NCI-H446 treated with DMSO at 0.1 percent for 48 hours (cell line): ENCODE measurements at places on chromosomes 1 and 21.

DNA sequence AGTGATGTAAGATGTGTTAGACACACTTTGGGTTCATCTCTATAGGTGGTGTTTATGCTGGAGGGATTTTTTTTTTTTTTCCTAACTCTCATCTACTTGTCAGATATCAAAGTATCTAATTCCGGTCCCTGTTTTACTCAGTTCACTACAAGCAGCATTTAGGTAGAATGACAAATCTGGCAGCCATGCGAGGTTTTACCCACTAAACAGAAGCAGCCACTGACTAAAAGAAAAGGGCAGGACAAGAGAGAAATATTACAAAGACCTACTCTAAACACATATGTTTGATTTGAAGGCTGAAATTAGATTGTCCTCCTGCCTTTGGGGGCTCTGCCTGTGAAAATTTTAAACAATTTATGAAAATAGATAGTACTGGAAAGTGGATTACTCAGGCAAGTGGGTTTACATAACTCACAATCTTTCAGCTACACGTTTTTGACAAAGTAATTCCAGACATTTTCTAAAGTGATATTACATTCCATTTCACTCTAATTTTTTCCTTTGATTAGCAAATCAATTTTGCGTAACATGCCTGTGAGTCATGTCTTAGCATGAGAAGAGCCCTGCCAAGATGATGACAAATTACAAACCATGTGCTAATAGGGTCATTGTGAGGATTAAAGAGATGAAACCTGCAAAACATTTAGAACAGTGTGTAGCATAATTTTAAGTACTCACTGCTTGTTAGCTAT lies 172.6 kb downstream of the PLA2G4A start:
- DNase-seq, result peak; percentile 27

GRCh38 chr21:10273196-10273595 lies 248.2 kb upstream of the TPTE start:
- no peak for DNase-seq

GRCh38 chr21:31780944-31781343 lies 49.0 kb upstream of the SCAF4 start:
- no peak for DNase-seq

GRCh38 chr1:63772876-63773275 lies 941 bp upstream of the ROR1 start:
- no peak for DNase-seq

DNA sequence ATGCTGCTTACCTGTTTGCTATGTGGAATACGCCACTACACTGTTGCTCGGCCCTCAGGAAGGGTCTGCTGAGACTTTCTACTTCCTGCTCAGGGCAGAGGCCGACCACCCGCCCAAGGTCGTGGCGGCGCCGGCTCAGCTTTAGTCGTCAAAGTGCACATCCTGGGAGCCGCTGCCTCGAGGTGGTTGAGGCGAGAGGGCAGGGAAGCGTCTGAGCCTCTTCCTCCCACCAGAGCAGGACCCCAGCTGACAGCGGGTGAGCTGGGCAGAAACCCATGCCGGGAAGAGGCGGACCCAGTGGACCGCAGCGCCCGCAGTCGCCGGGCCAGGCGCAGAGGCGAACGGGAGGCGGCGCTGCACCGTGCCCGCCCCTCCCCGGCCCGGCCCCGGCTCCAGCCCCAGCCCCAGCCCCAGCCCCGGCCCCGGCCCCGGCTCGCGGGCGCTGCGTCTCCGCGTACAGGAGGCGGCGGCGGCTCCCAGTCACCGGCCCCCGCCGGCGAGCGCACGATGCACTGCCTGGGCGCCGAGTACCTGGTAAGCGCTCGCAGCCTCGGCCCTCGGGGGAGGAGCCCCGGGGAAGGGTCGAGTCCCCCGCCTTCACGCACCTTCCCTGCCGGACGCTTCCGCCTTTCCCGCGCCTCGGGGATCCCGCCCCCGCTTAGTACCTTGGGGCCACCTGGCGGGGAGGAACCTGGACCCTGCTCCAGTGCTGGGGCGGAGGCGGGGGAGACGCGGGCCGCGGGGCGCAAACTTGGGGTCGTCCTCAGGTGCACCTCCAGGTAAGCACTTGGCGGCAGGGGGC lies at the start of gene SLC44A3:
TSS of gene SLC44A3 (plus strand) at position 413 of the 802 bp plus-strand sequence. CDS start at position 508, 95 bp downstream.
- DNase-seq, result no peak

- DNase-seq, result no peak
These were observed 180.0 kb downstream of the TTLL7 start for GRCh38 chr1:83818916-83819315.

DNA sequence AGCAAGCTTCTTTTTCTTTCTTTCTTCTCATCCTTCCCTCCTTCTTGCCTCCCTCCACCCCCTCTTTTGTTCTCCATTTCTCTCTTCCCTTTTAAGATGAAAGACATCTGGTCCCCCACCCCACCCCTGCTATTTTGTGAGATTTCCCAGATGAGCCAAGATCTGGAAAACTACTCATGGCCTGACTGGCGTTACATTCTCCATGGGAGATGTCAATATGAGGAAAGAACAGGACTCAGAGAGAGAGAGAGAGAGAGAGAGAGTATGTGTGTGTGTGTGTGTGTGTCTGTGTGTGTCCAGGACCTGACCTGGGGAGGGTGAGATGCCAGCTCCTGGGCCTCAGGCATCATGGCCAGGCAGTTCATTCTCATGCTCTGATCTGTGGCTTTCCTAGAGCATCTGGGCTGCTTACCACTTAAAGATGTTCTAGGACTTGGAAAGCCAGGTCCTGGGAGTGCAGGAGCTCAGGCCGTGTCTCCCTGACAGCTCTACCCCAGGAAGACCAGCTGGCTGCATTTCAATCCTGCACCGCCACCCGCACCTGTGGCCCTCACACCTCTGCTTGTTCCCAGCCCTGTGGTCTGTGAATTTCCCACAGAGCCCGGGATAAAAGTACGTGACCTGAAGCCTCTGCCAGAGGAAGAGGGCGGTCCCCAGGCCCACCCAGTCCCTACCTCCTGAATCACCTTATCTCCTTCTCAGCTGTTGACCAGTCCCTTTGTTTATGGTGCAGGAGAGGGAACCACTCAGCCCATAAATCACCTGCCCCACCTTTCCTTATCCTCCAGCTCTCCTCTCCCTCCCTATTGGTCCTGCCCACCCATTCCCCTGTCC lies 3.2 kb upstream of the BEST4 start:
- no peak for DNase-seq

GRCh38 chr1:153488731-153489130 lies 28.3 kb upstream of the S100A7 start:
- peak; percentile 55 for DNase-seq
